ENCODE measurements at places on chromosomes 4 and X. TPM values are rescaled to one million over a fixed set of nuclear protein-coding genes. Genes with fewer than 3 reads are reported as not detected.

DNA sequence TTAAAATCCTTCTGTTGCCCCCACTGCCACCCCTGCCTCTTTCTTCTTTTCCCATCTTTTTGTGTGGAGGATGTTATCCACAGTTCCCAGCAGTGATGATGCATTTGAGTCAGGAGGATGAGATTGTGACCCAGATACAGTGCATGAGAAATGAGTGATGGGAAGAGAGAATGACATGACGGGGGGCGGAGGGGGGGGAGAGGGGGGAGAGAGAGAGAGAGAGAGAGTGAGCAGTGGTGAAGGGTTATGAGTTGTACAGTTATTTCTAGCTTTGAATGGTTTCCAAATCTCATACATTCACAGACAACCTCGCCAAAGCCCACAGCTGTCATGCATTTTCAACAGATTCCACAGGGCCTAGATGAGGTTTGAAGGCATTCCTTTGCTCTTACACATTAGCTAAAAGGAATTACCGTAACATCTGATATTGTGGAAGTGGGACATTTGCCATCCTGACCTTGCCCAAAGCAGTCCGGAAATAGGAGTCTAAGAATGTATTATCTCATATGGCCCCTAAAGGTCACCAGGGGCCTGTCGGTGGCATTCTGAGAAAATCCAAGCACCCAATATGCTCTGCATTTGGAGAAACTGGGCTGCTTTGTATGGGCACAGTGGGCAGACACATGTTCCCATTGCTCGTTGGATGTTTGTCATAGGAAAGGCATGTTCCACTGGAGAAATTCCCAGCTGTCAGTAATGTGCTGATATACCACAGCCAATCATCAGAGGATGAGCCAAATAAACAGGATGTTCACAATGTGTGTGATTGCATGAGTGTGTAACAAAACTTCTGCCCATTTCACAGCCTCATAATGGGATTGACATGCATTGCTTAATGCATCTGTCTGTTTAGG is 435.8 kb downstream of the SPRY1 start:
- peaks cover 4% of the 10 kb centered on the region for H3K4me1 ChIP-seq
- H3K36me3 ChIP-seq: no peaks in the 10 kb centered on the region
- no peak for DNase-seq
- no peak overlapping the region for H3K27ac ChIP-seq

The CMC4 gene
- total RNA-seq: 5.9 TPM

- H3K27ac ChIP-seq: no peak overlapping the region
- H3K36me3 ChIP-seq: no peaks in the 10 kb centered on the region
Measured at GRCh38 chr4:7194251-7195140, 2.2 kb downstream of the SORCS2 start.

DNA sequence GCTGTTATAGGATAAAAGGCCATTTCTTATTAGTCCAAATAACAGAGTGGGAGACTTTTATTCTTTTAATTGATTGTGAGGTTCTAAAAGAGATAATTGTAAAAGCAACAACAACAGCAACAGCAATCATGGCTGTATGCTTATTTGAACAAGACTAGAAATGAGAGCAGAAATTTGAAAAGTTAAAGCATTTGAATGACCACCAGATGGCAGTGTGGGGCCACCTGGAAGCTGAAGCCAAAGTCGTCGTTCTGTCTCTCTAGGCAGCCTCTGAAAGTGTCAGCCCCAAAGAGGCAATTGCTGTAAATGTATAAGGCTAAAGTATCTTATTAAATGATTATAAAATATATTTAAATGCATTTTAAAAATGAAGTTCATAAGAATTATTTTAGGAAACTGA is 42.2 kb downstream of the SH2D1A start:
- peak; percentile 20 for DNase-seq
- H3K27ac ChIP-seq: no peak overlapping the region
- H3K36me3 ChIP-seq: no peaks in the 10 kb centered on the region
- no peaks in the 10 kb centered on the region for H3K27me3 ChIP-seq
- peaks cover 4% of the 10 kb centered on the region for H3K4me1 ChIP-seq

DNA sequence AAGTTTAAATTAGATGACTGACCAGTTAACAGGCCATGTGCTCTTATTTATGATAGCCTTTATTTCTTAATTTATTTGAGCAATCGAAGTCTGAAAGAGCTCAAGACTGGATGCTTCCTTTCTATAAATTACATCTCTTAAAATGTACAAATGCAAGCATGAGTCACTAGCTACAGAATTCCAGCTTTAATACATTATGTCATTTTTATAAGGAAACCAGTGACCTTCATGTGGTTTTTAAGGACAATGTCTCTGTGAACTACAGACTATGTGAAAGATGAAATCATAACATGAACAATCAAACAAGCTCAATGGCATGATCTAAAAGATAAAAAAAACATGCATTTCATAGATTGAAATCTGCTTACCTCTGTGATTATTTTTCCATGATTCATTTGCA is 15.4 kb downstream of the HTR2C start:
- H3K4me3 ChIP-seq: peak overlapping the region; percentile 79
- H3K27ac ChIP-seq: 0 out of 2 replicates have a peak overlapping the region, but pooled peaks have one; percentile 68
- H3K27me3 ChIP-seq: no peaks in the 10 kb centered on the region
- H3K36me3 ChIP-seq: peaks cover 70% of the 10 kb centered on the region

The TGIF2LX gene
- total RNA-seq: not detected

DNA sequence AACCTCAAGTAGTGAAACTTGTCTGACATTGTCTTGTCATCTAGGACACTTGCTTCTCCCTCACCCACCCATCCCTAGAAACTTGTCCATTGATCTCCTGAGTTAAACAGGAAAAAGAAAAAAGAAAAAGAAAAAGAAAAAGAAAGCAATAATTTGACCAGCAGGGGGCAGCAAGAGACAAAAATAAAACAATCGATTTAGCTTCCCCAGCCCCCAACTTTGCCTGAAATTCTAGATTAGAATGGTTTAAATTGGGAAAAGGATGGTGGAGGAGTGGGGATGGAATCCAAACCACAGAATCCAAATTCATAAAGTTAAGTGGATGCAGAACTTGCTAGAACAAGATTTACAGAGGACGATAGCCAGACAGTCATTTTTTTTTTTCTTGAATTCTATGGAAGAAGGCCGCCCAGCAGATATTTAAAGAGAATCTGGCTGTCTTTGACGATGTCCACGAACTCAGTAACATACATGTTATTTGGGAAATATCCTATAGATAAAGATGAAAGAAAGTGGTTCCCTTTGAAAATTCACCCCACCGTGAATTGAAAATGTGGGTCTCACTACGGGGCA is 282.9 kb downstream of the USP46 start:
- H3K36me3 ChIP-seq: no peaks in the 10 kb centered on the region
- H3K27me3 ChIP-seq: no peaks in the 10 kb centered on the region
- H3K4me1 ChIP-seq: peaks cover 16% of the 10 kb centered on the region
- H3K27ac ChIP-seq: no peak overlapping the region

GRCh38 chr4:173159791-173160190 is 8.8 kb upstream of the GALNT7 start:
- peaks cover 3% of the 10 kb centered on the region for H3K4me1 ChIP-seq
- peak overlapping the region; percentile 24 for H3K27ac ChIP-seq
- peaks cover 8% of the 10 kb centered on the region for H3K36me3 ChIP-seq

The NSDHL gene
- 26.1 TPM for total RNA-seq

The MXRA5 gene
- total RNA-seq: 2.8 TPM

DNA sequence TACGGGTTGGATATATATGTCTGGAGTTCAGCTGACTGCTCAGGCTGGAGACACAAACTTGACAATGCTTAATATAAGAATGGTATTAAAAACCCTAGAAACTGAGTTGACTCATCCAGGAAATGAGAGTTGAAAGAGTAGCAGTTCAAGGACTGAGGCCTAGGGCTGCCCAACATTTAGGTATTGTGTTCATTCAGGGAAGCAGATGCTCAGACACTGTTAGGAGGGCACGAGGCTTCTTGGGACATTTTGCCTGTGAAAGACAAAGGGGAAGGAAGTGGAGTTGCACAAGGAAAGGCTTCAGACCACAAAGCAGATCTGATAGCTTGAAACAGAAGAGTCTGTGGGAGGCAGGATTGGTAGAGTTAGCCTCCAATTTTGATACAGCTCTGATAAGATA is 52.0 kb upstream of the HS3ST1 start:
- H3K27me3 ChIP-seq: no peaks in the 10 kb centered on the region
- no peak overlapping the region for H3K4me3 ChIP-seq
- peaks cover 35% of the 10 kb centered on the region for H3K36me3 ChIP-seq
- no peaks in the 10 kb centered on the region for H3K4me1 ChIP-seq

- no peak for DNase-seq
- H3K27ac ChIP-seq: no peak overlapping the region
- no peaks in the 10 kb centered on the region for H3K4me1 ChIP-seq
Measured at GRCh38 chrX:45083314-45083713, 117.4 kb downstream of the DIPK2B start.

- DNase-seq: no peak
- no peaks in the 10 kb centered on the region for H3K27me3 ChIP-seq
- peaks cover 30% of the 10 kb centered on the region for H3K36me3 ChIP-seq
- peak overlapping the region; percentile 97 for H3K27ac ChIP-seq
- no peak overlapping the region for H3K4me3 ChIP-seq
- H3K4me1 ChIP-seq: 0 out of 2 replicates have a peak, but pooled peaks cover 4% of the 10 kb centered on the region
Measured at GRCh38 chrX:103685396-103685795, 1.1 kb downstream of the MORF4L2 start.

GRCh38 chr4:24971192-24971591 is 58.4 kb upstream of the CCDC149 start:
- no peak overlapping the region for H3K27ac ChIP-seq
- H3K27me3 ChIP-seq: peaks cover 14% of the 10 kb centered on the region
- peaks cover 16% of the 10 kb centered on the region for H3K4me1 ChIP-seq
- DNase-seq: no peak
- H3K4me3 ChIP-seq: no peak overlapping the region

GRCh38 chrX:35090801-35091200 is 148.2 kb downstream of the FAM47B start:
- H3K27me3 ChIP-seq: no peaks in the 10 kb centered on the region
- no peak for DNase-seq
- H3K4me1 ChIP-seq: no peaks in the 10 kb centered on the region
- H3K27ac ChIP-seq: no peak overlapping the region

DNA sequence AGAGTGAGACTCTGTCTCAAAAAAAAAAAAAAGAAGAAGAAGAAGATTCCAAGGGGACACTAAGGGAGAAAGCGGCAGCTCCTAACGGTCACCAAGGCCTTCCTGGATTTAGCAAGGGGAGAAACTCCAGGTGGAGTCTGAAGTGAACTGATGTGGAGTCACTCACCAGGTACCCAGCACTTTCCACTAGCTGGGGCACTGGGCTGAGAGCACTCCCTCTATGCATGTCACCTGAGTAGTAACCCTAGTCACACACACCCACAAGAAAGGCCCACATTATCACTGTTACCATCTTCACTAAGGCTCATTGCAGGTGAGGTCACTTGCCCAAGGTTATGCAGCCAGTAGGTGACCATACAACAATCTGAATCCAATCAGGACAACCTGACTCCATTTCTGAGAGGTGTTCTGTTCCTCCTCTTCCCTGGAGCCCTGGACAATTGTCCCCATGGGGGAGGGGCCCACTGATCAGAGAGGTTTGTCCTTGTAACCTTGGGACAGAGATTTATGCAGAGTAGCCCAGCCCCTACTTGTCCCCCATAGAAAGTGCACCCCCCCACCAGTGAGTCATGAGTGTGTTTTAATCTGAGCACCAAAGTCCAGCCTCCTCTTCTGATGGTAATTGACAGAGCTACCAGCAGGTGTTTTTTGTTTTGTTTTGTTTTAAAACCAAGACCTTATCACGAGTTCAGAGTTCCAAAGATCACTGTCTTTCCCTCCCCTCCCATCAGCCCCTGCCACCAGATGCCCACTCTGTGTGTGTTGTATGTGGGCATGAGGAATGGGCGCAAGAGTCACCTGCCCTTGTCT is 5.9 kb upstream of the SASH3 start:
- H3K4me3 ChIP-seq: no peak overlapping the region
- H3K27me3 ChIP-seq: peaks cover 2% of the 10 kb centered on the region
- H3K27ac ChIP-seq: no peak overlapping the region
- H3K4me1 ChIP-seq: peaks cover 15% of the 10 kb centered on the region

The TAF9B gene
- total RNA-seq: 16.7 TPM

The SSX4B gene
- total RNA-seq: not detected

DNA sequence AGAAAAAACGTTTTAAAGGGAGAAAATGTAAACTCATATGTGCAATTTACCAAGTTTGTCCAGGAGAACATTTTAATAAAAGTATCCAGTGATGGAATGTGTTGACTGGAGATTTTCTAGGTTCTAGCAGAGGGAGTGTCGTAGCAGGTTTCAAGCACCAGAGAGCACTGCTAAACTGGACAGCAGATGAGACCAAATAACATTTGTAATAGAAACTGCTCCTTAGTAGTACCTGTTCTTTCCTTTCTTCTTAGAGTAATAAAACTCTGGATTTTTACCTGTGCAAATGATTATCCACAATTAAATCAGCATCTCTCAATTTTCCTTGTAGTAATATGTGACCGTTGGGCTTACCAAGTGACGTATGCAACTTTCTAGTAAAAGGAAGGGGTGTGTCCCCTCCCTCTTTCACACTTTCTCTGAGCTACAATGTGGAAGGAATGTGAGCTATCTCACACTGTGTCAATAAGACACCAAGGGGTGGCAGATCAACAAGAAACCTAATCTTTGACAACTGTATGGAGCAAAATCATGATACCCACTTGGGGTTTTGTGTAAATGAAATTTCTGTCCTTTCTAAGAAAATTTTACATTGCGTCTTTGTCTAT is 9.5 kb downstream of the HPGDS start:
- DNase-seq: no peak
- H3K4me1 ChIP-seq: peaks cover 11% of the 10 kb centered on the region
- H3K27ac ChIP-seq: peak overlapping the region; percentile 17
- H3K27me3 ChIP-seq: no peaks in the 10 kb centered on the region
- H3K36me3 ChIP-seq: no peaks in the 10 kb centered on the region

The SULT1E1 gene
- total RNA-seq: not detected

GRCh38 chr4:101593666-101594065 is 196.9 kb upstream of the BANK1 start:
- no peak overlapping the region for H3K4me3 ChIP-seq
- H3K4me1 ChIP-seq: no peaks in the 10 kb centered on the region
- no peaks in the 10 kb centered on the region for H3K27me3 ChIP-seq
- DNase-seq: no peak
- no peaks in the 10 kb centered on the region for H3K36me3 ChIP-seq
- no peak overlapping the region for H3K27ac ChIP-seq

DNA sequence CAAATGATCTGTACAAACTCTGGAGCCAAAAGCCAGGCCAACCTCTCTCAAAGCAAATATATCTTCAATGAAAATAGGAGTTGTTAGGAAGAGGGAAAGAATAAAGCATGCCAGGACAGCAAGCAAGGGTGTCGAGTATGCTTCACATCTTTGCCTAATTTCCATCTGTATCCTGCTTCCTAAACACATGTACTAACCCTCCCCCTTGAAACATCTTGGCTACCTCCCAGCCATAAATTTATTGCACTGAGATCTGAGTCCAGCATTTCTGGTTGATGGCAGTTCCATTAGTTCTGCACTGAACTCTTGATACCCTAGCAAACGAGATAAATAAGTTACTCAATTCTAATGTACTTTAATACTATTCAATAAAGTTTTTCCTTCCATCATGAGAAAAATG is 430.5 kb upstream of the TRAM1L1 start:
- H3K36me3 ChIP-seq: 0 out of 2 replicates have a peak, but pooled peaks cover 4% of the 10 kb centered on the region
- H3K4me1 ChIP-seq: peaks cover 7% of the 10 kb centered on the region
- H3K27me3 ChIP-seq: no peaks in the 10 kb centered on the region

The NAT8L gene
- 20.0 TPM for total RNA-seq

All from WTC11 (cell line).